ENCODE measurements at places on chromosomes 4 and X. TPM values are rescaled to one million over a fixed set of nuclear protein-coding genes. Genes with fewer than 3 reads are reported as not detected.

Gene LRP2BP
- 1.3 TPM for total RNA-seq

GRCh38 chr4:102163404-102164140 is 181.7 kb downstream of the SLC39A8 start:
- peak; percentile 64 for DNase-seq

Gene NOCT
- 27.7 TPM for total RNA-seq

- no peak for DNase-seq
Observed at GRCh38 chrX:109448282-109448938, 33.5 kb downstream of the GUCY2F start.

DNA sequence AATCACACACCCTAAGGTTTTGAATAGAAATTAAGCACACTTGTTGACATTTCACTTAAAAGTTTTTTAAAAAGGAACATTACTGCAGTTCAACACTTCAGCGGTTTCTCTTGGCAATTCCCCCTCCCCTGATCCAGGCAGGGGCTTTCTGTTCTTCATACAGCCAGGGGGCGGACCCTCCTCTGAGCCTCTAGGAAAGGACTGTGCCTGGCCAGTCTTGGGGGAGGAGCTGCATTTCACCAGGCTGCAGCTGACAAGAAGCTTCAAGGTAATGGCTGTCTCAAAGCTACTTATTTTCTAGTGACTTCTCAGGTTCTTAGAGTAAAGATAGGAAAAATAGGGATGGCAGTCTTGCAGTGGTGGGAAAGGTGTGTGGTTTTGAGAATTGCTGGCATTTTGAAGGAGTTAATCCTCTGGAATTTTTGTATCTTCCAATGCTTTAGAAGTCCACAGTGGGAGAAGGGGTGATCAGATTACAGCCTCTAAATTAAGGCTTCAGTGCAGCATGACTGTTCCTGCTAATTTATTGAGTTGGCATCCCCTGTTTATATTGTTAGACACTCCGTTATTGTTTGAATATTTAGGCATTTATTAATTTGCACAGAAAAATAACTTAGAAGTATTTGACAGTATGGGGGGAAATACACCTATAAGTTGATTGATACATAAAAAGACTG is 33.5 kb downstream of the PWWP3B start:
- DNase-seq: no peak

- peak; percentile 61 for DNase-seq
Observed at GRCh38 chrX:21943460-21944135, 3.1 kb downstream of the SMS start.

Gene CDKL2
- 1.3 TPM for total RNA-seq

Gene VCX2
- total RNA-seq: not detected

- DNase-seq: no peak
Observed at GRCh38 chr4:2823301-2823670, 20.4 kb upstream of the ADD1 start.

All from fibroblast of villous mesenchyme (primary cell).